ENCODE measurements at places on chromosomes 11 and 22.

DNA sequence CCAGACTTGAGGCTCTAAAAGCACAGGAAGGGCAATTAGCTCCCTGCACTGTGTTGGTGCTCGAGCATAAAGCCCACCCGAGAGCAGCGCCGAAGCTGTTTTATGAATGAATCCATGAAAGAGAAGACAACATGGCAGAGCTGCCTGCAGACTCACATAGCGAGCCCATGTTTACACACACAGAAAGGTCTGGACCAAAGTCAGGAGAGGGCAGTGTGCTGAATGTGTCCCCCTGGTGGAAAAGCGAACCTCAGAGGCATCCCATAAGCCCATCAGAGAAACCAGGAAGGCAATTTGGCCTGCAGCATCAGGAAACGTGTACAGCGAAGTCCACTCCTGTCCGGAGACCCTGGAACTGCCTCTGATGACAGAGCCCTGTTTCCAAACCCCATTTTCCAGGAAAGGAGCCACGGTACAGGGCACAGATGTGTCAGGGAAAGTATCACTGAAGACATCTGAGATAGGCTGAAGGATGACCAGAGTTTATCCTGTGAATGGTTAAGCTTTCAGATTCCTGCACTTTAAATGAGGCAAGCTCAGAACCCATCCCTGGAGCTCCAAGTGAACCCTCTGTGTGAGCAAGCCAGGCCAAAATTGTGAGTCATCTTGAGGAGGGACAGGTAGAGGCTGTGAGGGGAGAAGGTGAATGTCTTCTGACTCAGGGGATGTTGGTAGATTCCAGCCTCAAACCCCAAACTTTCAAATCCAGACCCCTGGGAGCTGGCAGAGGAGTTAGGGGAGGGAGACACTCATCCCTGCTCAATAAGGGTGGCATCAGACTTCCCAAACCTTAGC is 36.9 kb downstream of the CHRDL2 start:
- no peak for DNase-seq

GRCh38 chr22:29148036-29148435 is 57.7 kb upstream of the EMID1 start:
- no peak for DNase-seq

GRCh38 chr11:130241713-130242112 is 73.0 kb downstream of the ZBTB44 start:
- DNase-seq, result no peak

GRCh38 chr11:73383249-73384124 is 7.3 kb downstream of the RELT start:
- no peak for DNase-seq

GRCh38 chr11:76712125-76712524 is 41.6 kb upstream of the LRRC32 start:
- no peak for DNase-seq

- no peak for DNase-seq
Measured at GRCh38 chr11:88439356-88439755, 101.8 kb upstream of the CTSC start.

DNA sequence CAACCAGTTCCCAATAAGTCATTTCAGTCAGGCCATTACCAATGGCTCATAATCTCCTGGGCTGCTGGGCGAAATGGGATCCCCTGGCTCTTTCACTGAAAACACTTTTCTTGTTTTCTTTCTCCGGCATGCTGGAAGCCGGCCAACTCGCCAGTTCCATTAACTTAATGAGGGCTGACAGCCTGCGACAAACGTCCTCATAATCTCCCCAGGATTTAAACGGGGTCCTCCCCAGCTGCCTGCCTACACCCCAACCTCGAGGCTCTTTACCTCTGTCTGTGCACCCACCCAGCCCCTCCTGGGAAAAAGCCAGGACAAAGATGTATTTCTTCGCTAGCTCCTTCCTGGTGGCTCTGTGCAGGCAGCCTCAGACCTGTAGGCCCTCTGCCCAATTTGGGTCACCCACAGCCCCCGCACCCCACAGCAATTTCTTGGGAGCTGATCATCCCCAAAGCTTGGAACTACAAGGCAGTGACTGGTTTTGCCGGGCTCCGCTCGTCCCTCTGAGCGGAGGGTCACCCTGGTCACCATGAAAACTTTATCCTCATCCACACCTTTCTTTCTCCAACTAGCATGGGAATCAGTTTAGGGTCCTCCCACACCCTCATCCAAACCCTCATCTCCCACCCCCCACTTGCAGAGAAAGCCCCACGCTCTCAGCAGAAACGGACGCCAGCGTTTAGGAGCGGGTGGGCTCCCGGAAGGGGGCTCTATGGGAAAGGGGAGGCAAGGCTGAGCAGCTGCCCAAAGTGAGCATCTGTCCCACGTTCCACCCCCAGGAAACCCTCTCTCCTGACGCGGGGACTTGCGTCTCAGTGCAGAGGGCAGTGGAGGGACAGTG is 51.1 kb upstream of the KCNQ1OT1 start:
- no peak for DNase-seq

- no peak for DNase-seq
Measured at GRCh38 chr11:26134053-26134452, 197.9 kb upstream of the ANO3 start.

DNA sequence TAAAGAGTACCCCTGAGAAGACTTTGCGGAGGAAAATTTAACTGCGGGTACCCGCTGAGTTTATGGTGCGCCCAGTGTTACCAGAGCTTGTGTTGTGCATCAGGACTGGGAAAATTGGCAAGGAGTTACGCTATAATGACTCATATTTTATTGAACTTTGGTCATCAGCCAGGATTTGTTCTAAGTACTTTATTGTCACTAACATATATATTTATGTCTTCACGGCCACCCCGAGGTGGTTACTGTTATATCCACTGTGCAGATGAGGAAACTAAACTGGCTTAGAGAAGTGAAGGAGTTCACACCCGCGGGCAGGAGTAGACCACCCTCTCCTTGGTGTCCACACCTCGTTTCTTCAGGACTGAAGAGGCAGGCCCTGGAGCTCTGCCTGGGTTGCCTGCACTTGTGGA is 667 bp downstream of the ACCS start:
- no peak for DNase-seq

- DNase-seq, result peak; percentile 42
Measured at GRCh38 chr11:36930256-36930655, 332.2 kb upstream of the RAG2 start.

DNA sequence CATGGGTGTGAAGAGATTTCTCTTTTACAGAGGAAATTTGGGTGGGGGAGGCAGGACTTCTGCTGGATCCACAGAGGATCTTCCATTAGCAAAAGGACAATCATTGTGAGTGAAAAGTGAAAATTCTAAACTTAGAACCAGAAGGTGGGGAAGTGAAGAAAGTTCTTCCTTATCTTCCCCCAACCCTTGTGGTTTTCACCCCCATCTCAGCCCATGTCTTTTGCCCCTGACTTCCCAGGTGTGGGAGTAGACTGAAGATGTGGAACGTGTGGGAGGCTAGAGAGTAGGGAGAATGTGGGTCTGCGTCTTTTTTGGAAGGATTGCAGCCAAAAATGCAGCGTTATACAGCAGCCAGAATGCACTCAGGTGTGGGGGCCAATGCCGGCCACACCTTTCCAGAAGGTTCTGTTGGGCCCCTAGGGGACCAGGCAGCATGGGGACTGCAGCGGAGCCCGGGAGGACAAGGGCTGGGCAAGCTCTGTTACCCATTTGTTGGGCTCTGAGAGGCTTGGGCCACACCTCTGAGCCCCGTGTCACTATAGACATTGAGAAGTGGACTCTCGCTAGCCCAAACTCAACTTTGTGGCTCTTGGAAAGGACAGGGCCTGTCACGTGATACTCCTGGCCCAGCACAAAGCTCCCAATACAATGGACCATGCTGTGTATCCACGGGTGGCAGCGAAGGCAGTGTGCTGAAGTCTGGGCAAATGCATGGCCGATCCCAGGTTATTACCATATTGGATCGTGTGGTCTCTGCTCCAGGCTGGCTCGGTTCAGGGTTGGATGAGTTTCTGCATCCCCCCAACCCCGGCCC is 32.8 kb upstream of the LINC01488 start:
- DNase-seq, result no peak

GRCh38 chr11:113896156-113896879 is 8.3 kb upstream of the HTR3B start:
- DNase-seq, result no peak

DNA sequence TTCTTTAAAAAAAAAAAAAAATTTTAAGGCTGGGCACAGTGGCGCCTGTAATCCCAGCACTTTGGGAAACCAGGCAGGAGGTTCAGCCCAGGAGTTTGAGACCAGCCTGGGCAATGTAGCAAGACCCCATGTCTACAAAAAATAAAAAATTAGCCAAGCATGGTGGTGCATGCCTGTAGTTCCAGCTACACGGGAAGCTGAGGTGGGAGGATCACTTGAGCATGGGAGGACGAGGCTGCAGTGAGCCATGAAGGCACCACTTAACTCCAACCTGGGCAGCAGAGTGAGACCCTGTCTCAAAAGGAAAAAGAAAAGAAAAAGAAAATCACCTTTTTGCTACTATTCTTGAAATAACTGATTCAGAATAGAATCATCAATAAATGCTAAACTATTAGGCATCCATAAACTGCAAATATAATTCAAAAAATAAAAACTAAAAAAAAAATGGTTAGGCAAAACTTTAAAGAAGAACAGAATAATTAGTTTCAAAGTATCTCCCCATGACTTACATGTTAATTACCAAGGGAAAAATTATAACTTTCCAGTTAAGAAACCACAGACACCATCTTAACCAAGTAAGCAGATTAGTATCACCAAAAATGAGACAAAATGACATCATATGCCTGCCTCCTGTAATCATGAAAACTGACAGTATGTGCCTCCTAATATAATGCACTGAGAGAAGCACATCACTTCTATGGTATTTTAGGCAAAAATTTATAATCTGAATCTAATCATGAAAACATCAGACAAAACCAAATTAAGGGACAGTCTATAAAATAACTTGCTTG is 63.6 kb downstream of the DENND5A start:
- no peak for DNase-seq

All from right forelimb (tissue), 1 donor.